ENCODE measurements at places on chromosomes 2 and 18. TPM values are rescaled to one million over a fixed set of nuclear protein-coding genes. Genes with fewer than 3 reads are reported as not detected.

DNA sequence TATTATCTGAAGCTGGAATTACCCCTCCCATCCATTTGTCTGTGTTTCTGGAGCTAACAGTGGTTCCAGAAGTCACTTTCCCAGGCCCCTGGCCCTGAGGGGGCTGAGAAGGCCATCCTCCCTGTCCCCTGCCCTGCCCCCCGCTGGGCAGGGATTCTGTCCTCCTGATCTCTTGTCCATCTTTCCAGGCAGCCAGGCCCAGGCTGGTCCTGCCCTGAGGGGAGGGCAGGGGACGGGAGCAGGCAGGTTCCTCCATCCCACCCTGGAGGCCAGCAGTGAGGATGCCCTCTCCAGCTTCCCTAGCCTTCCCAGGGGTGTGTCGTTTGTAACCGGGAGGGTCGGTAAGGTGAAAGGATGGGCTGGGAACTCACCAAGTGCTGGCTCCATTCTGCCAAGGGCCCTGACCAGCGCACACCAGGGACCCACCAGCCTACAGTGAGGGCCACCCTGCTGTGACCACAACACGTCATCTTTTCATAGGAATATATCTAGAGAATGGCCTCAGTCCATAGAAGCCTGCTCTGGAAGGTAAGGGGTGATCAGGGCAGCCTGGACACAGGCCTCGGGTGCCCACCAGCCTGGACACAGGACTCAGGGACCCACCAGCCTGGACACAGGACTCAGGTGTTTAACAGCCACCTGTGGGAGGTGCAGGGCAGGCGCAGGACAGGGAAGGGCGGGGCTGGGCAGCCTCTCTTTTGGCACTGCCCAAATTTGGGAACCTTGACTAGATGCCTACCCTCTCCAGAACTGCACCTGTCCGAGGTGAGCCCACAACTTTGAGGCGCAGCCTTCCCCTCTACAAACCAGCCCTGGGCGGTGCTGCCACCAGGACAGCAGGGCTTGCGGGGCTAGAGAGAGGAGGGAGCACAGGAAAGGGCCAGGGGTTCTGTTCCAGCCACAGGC, 35.8 kb upstream of the GPC1 start:
- no peak for DNase-seq

GRCh38 chr2:215662715-215663114, 226.8 kb upstream of the FN1 start:
- no peak for DNase-seq

DNA sequence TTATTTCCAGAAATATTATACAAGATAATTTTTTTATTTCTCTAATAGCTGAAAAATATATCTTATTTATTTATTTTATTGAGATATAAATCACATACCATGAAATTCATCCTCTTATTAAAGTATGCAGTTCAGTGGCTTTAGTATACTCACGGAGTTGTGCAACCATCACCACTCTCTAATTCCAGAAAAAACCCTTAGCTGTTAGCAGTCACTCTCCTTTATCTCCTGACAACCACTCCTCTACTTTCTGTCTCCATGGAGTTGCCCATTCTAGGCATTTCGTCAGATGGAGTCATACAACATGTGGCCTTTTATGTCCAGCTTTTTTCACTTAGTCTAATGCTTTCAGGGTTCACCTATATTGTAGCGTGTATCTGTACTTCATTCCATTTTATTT, 66.5 kb downstream of the TCF7L1 start:
- no peak for DNase-seq

- DNase-seq, result no peak
Observed at GRCh38 chr2:25306777-25307368, 34.9 kb downstream of the DNMT3A start.

Gene PTH2R
- total RNA-seq, result 0.07 TPM

DNA sequence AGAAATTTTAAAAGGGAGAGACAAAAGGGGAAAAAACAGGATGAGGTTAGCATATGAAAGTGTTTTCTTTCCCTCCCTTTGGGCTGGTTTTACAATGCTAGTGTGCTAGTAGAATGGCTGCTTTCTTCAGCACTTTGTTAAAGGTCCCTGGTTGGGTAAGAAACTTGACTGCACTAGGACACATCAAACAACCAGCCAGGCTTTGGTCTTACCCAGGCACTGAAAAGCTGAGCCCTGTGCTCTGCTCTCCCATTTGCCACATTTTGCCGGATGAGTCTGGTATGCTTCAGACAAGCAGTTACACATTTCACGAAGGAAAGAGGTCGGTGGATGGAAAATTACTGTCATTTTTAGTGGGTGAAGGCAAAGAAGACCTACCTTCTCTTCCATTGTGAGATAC, 242.0 kb downstream of the DPP10 start:
- no peak for DNase-seq

- no peak for DNase-seq
Observed at GRCh38 chr2:100395532-100396350, 21.7 kb downstream of the CHST10 start.

DNA sequence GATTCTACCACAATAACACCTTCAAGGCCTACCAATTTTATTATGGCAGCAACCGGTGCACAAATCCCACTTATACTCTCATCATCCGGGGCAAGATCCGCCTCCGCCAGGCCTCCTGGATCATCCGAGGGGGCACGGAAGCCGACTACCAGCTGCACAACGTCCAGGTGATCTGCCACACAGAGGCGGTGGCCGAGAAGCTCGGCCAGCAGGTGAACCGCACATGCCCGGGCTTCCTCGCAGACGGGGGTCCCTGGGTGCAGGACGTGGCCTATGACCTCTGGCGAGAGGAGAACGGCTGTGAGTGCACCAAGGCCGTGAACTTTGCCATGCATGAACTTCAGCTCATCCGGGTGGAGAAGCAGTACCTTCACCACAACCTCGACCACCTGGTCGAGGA, 17.1 kb downstream of the APCDD1 start:
- DNase-seq, result no peak

GRCh38 chr2:77370511-77370910, 151.7 kb downstream of the LRRTM4 start:
- no peak for DNase-seq

- DNase-seq, result no peak
Observed at GRCh38 chr2:141133883-141134282, 996.9 kb downstream of the LRP1B start.

- DNase-seq, result no peak
Observed at GRCh38 chr2:131493199-131493968, 1.2 kb upstream of the MZT2A start.
